Dermis lymphatic vessel endothelial cell (primary cell): ENCODE measurements at places on chromosomes 2 and 18. TPM values are rescaled to one million over a fixed set of nuclear protein-coding genes. Genes with fewer than 3 reads are reported as not detected.

Gene WIPF1
- 11.2 and 16.2 TPM in 2 replicates for total RNA-seq

Gene PUM2
- 52.3 and 56.1 TPM in 2 replicates for total RNA-seq

Gene NAT8
- total RNA-seq, result not detected in 2 replicates

Gene NUP35
- total RNA-seq, result 8.0 and 10.7 TPM in 2 replicates

Gene RSAD2
- under 0.01 and 0.33 TPM in 2 replicates for total RNA-seq

Gene MARCO
- total RNA-seq, result not detected in 2 replicates

Gene C1GALT1C1L
- total RNA-seq, result 0.09 TPM in 1 of 2 replicates, not detected in the other

Gene G6PC2
- not detected in 2 replicates for total RNA-seq

Gene STAT4
- total RNA-seq, result 0.22 and 0.26 TPM in 2 replicates

Gene DOK1
- total RNA-seq, result 17.6 and 27.3 TPM in 2 replicates

Gene MBP
- 5.5 and 6.9 TPM in 2 replicates for total RNA-seq

Gene PID1
- 0.11 and 0.17 TPM in 2 replicates for total RNA-seq

Gene GALNT13
- under 0.01 and 0.60 TPM in 2 replicates for total RNA-seq
